ENCODE measurements at places on chromosomes 12 and 14.

DNA sequence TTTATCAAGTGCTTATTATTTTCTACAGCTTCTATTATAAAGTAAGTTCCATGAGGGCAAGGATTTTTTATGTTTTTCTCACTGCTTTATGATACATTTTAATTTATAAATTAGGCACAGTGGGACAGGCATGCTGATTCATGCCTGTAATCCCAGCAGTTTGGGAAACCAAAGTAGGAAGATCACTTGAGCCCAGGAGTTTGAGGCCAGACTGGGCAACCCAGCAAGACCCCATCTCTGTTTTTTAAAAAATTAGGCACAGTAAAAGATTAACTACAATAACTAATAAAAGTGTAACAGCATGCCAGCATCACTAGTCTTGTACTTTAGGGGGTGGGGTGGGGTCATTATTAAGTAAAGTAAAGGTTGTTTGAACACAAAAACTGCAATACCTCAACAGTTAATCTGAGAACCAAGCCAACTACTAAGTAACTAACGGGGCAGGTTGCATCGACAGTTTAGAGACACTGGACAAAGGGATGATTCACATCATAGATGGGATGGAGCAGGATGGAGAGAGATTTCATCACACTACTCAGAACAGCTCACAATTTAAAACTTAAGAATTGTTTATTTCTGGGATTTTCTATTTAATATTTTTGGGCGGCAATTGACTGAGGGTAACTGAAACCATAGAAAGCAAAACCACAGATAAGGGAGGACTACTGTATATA is 119.5 kb downstream of the PLEKHA5 start:
- DNase-seq = no peak

DNA sequence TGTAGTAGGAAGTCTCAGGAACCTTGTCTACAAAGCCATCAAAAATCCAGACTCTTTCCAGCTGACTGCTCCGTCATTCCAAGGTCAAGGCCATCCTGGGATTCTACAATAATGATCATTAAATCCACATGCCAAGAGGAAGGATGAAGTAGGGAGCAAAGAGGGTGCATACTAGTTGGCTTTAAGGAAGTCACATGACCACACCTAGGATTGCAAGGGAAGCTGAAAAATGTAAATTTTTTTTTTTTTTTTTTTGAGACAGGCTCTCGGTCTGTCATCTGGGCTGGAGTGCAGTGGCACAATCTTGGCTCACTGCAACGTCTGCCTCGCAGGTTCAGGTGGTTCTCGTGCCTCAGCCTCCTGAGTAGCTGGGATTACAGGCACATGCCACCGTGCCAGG is 7.3 kb upstream of the MRPL42 start:
- no peak for DNase-seq

DNA sequence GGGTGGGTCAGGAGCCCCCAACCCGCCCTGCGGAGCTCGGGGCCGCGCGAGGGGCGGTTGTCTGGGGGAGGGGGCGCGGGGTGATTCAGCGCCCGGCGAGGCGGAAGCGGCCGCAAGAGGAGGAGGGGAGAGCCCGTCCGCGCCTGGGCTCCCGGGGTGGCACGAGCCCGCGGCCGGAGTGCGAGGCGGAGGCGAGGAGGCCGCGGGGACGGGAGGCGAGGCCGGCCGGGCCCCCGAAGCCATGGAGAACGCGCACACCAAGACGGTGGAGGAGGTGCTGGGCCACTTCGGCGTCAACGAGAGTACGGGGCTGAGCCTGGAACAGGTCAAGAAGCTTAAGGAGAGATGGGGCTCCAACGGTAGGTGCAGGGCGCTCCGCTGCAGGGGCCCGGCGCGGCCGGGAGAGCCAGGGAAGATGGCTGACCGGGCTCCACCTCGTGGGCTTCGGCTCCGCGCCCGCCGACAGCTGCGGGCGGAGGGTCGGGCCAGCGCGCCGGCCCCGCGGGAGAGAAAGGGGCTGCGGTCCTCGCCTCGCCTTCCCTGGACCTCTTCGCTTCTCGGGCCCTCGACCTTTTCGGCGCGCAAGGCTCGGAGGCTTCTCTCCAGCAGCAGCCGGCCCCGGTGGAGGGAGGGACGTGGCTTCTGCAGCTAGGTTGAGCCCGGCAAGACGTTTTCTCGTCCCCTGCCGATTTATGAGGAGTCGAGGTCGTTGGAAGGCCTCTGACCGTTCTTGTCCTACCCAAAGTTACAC is 677 bp downstream of the ATP2A2 start:
- DNase-seq = no peak

- peak; percentile 69 for DNase-seq
These were observed 231.2 kb downstream of the AKAP6 start for GRCh38 chr14:32560209-32560857.

All from stromal cell of bone marrow (primary cell).